NCI-H1694 (cell line): ENCODE measurements at places on chromosomes 11 and 22.

GRCh38 chr22:35384527-35384926 lies 3.6 kb downstream of the HMOX1 start:
- DNase-seq: no peak

- no peak for DNase-seq
These were observed 48.7 kb downstream of the SYTL2 start for GRCh38 chr11:85762226-85762625.

GRCh38 chr22:32202539-32203180 lies 2.2 kb downstream of the RFPL2 start:
- no peak for DNase-seq

GRCh38 chr11:64931290-64931689 lies 4.4 kb downstream of the GPHA2 start:
- DNase-seq: no peak

GRCh38 chr22:21937821-21938070 lies 14.9 kb downstream of the PPM1F start:
- no peak for DNase-seq

DNA sequence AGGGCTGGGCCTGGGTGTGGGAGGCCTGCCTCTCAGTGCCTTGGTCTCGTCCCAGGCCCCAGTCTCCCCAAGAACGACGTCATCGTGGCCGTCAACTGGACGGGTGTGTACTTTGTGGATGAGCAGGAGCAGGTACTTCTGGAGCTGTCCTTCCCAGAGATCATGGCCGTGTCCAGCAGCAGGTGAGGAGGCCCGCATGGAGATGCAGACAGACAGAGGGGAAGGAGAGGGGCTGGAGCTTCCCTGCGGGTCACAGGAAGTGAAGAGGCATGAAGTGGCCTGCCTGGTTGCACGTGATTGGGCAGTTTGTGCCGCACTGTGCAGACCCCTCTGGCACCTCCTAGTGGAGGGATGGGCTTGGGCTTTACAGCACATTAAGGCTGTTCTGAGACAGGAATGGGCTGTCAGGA lies 70.4 kb downstream of the MYO7A start:
- DNase-seq: no peak

DNA sequence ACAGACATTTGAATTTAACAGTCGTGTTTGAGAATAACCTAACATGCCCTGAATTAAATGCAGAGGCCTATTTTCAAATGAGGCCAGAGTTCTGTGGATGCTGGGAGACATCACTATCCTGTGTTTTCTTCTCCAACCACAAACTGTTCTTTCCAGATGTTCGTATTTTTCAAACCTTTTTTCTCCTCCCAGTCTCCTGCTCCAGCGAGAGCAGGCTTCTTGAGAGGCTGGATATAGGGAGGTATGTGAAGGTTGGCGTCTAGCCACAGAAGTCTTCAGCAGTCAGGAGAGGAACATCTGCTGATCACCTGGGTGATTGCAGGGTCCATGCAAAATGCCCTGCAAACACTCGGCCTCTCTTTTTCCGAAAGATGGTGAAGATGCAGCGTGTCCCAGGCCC lies 126.3 kb downstream of the C11orf91 start:
- no peak for DNase-seq

DNA sequence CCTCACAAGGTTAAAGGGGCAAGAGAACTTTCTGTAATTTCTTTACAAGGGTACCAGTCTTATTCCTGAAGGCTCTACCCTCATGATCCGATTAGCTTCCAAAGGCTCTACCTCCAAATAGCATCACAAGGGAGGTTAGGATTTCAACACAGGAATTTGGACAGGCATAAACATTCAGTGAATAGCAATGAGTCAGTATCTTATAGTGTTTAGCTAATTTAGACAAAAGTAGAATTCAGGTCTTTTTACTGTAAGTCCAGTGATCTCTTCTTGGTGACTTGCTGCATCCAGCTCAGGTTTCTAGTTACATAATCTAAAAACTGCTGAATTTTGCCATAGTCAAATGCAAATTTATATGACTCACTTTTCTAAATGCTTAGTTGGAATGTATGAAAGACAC lies 1995.6 kb upstream of the RAG2 start:
- no peak for DNase-seq

DNA sequence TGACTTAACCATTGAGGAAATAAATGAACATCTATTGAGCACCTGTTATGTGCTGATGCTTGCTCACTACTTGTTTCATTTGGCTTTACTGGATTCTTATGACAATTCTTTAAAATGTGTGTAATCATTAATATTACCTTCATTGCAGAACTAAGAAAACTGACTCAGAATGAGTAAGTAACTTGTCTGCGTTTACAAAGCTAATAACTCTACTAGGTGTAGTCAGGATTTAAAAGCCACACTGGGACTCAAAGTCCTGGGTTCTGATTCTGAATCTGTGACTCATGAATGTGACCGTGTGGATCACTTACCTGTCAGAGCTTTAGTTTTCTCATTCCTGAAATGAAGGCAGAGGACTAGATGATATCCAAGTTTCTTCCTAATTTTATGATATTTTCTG lies 23.4 kb upstream of the KIRREL3 start:
- DNase-seq: no peak

DNA sequence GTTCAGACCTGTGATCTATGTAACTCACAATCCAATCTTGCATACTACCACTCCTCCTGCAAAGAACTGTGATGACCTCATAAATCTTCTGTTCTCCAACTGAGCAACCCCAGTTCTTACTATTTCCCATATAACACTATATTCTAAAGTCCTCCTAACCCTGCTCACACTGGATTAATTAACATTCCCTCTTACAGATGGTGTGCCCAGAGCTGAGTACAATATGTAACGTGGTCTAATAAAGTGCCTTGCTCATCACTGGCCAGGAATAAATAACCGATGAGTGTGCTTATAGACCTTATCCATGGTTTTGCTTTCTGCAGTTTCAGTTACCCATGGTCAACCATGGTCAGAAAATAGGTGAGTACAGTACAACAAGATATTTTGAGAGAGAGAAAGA lies 28.6 kb downstream of the PRCP start:
- no peak for DNase-seq

GRCh38 chr11:102837156-102837555 lies 6.3 kb downstream of the MMP3 start:
- DNase-seq: no peak

GRCh38 chr11:28666632-28667031 lies 558.4 kb downstream of the METTL15 start:
- DNase-seq: no peak

- no peak for DNase-seq
These were observed 76.7 kb downstream of the PHF21A start for GRCh38 chr11:46044601-46045000.

GRCh38 chr22:23500508-23501260 lies 79.4 kb downstream of the IGLL1 start:
- no peak for DNase-seq

GRCh38 chr11:20248121-20248772 lies 88.0 kb upstream of the DBX1 start:
- no peak for DNase-seq

DNA sequence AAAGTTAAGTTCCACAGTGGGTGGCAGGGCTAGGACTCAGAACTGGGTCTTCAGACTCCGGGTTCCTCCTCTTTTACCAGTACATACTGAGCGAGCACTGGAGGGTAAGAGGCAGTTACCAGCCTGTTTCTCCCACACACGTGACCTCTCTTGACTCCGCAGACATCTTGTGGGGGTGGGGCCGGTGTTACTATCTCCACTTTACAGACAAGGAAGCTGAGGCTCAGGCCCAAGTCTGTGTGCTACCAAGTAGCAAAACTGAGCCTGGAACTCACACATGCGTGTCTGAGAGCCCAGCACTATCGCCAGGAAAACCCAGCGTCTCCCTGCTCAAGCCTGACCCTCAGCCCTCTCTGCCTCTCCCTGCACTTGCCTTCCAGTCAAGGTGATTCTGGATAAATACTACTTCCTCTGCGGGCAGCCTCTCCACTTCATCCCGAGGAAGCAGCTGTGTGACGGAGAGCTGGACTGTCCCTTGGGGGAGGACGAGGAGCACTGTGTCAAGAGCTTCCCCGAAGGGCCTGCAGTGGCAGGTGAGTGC lies 16.0 kb upstream of the SMIM35 start:
- DNase-seq: no peak
